Liver (tissue), 10 donors: ENCODE measurements at places on chromosomes 7 and 10. TPM values are rescaled to one million over a fixed set of nuclear protein-coding genes. Genes with fewer than 3 reads are reported as not detected.

LOXL4 gene
- 18.5 TPM for total RNA-seq

RELN gene
- 69.8 TPM for total RNA-seq

GRCh38 chr7:8378349-8379019, 54.9 kb upstream of the NXPH1 start:
- DNase-seq: no peak

GALNT17 gene
- total RNA-seq: 0.37 TPM

- DNase-seq: no peak
Measured at GRCh38 chr7:92674379-92674778, 84.2 kb upstream of the FAM133B start.

C7orf57 gene
- not detected for total RNA-seq
